ENCODE measurements at places on chromosomes 7 and 10. TPM values are rescaled to one million over a fixed set of nuclear protein-coding genes. Genes with fewer than 3 reads are reported as not detected.

ITPRID1 gene
- not detected for total RNA-seq

GPER1 gene
- 0.86 TPM for total RNA-seq

LBX1 gene
- not detected for total RNA-seq

TMEM140 gene
- total RNA-seq, result 0.97 TPM

PAX4 gene
- not detected for total RNA-seq

OPN4 gene
- total RNA-seq, result not detected

CTTNBP2 gene
- 0.61 TPM for total RNA-seq

ZSWIM8 gene
- total RNA-seq, result 43.4 TPM

TRPV5 gene
- not detected for total RNA-seq

CAPZA2 gene
- total RNA-seq, result 122 TPM

PAOX gene
- total RNA-seq, result 1.8 TPM
